ENCODE measurements at places on chromosomes 13 and 19.

DNA sequence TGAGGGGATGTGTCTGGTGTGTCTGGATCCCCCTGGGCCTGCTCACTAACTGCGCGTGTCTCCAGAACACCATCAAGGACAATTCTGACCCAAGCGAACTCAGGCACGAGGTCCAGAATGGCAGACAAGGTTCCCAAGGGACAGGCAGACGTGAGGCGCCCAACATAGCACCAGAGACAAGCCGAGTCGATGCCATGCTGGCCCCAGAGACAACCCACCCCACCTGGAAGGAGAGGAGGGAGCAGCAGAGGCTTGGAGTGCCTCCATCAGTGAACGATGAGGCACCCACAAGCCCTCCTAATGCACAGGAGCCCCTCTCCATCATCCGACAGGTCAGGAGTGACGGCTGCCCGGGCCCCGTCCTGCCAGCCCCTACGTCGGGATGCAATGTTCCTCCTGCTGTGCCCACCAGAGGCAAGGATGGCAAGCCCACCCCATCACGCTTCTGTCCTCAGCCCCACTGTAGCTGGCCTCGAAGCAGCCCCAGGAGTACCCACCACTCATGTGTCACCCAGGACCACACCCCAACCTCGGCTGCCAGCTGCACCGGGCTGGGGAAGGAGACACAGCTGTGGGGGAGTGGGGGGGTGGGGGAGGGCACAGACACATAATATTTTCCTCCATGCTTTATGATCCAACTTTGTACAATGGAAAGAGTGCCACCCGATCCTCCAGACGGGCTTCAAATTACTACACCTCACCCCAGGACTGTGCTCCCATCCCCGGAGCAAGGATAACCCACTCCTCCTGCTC lies 11.8 kb downstream of the AP3D1 start:
- DNase-seq = no peak

- DNase-seq = no peak
Measured at GRCh38 chr13:112687836-112688559, 1.8 kb upstream of the ATP11A start.

GRCh38 chr13:29538652-29539040 lies 56.8 kb downstream of the SLC7A1 start:
- no peak for DNase-seq

- no peak for DNase-seq
Measured at GRCh38 chr19:12364391-12365235, 870 bp downstream of the ZNF442 start.

DNA sequence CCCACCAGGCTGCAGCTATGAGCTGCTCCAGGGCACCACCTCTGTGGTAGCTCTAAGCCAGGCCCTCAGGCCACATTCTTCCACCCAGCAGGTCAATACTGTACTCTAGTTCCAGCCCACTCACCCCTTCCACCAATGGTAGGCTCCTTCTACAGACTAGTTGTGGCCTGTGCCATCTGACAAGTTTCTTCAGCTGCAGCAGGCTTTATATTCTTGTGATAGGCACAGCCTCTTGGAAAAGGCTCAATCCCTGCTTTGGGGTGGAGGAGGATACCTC lies 8.5 kb downstream of the MICU2 start:
- no peak for DNase-seq

Data from RPMI8226 (cell line).